ENCODE measurements at places on chromosomes 5 and 9.
A peak's percentile ranks its signal among the peaks of the same experiment; 100 is the strongest.

GRCh38 chr5:53362521-53362941, 117.9 kb upstream of the FST start:
- DNase-seq, result no peak

DNA sequence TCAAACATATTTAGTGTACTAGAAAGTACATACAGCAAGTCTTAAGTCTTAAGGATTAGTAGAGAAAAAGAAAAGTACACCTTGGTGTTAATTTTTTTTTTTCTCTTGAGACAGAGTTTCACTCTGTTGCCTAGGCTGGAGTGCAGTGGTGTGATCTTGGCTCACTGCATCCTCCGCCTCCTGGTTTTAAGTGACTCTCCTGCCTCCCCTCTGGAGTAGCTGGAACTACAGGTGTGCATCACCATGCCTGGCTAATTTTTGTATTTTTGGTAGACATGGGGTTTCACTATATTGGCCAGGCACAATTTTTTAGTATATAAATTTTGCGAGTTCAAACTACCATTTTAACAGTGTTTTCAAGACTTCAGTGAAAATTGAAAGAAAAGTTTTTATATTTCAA, 1941.1 kb upstream of the CDH6 start:
- DNase-seq, result no peak

DNA sequence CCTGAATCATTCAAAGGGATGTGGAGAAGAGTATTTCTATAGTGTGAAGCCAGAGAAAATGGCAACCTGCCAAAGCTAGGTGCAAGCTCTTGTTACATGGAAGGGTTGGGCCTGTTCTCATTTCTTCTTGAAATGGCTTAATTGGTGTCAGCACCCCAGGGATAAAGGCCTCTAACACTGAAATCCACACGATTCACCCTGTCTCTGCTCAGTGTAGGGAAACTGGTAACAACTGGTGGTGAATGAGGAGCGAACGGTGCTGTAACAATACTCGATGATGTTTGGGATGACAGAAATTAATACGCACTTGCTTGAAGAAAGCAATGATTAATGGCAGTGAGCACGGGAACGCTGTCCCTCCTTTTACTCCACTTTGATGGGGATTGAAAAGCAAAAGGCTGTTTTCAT, 16.2 kb downstream of the PBX3 start:
- DNase-seq, result no peak

DNA sequence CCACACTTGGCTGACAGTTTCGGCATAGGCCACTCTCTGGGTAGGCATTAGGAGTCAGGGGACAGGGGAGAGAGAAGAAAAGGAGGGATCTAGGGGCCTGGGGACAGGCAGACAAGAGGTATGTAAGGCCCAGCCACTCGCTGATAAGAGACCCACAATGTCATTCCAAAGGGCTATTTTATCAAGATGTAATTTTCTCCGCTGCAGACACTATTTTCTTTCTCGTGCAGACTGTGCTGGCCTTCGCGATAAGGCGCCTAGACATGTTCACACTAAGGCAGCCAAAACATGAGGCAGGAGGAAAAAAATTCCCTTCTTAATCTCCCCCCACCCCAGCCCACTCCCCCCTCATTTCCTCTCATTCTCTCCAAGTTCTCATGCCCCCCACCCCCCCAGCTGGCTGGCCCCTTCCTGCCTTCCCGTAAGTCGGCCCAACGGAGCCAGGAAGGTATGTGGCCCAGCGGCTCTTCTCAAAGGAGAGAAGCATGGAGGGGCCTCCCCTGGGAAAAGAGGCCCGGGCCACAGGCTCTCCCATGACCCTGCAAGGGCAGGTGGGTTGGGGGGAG, 44.9 kb upstream of the SYNPO start:
- DNase-seq, result no peak

DNA sequence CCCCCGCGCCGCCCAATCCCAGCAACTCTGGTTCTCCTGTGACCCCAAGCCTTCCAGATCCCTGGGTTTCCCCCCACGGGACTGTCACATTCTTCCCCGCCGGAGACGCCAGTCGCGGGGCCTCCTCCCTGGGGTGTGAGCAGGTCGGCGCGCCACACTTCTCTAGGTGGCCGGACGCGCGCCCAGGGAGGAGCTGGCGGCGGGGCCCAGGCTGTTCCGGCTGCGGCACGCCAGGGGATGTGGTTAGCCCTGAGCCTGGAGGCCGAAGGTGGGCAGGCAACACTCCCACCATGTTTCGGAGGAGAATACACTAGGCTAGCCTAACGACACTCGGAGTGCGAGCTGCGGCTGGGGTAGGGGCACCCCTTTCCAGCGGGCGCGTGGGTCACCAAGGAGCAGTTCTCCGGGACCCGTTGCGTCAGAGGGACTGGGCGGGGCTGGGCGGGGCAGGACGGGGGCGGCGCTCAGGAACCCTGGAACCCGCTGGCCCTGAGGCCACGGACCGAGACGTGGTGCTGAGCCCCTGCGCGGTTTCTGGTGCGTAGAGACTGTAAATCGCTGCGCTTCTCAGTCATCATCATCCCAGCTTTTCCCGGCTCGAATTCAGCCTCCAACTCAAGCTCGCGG, at the start of gene SLC27A6:
Gene SLC27A6, plus strand, starts transcription at position 478 of the 627 bp plus-strand sequence. CDS start 650 bp downstream, outside the sequence.
- no peak for DNase-seq

GRCh38 chr5:10577371-10578292, 13.8 kb downstream of the ANKRD33B start:
- DNase-seq, result no peak

DNA sequence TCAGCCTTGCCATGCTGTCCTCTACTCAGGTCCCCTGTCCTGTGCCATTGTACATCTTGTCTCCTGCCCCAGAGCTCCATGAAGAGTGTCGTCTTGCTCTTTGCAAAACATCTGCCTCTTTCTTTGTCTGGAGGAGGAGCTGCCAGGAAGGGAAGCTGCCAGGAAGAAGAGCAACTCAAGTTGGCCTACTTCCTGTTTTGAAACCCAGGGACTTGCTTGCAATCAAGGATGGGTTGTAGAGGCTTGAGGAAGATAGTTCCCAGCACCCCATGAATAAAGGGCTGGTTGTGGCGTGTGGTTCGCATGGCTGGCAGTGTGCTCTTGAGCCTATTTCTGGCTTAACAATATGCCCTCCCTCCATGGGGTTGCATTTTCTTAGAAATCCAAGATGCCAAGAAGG, 53.0 kb upstream of the CPEB4 start:
- DNase-seq, result no peak

GRCh38 chr9:3495855-3496254, 29.9 kb downstream of the RFX3 start:
- no peak for DNase-seq

- no peak for DNase-seq
These were observed 129.8 kb downstream of the MACROH2A1 start for GRCh38 chr5:135269199-135269598.

DNA sequence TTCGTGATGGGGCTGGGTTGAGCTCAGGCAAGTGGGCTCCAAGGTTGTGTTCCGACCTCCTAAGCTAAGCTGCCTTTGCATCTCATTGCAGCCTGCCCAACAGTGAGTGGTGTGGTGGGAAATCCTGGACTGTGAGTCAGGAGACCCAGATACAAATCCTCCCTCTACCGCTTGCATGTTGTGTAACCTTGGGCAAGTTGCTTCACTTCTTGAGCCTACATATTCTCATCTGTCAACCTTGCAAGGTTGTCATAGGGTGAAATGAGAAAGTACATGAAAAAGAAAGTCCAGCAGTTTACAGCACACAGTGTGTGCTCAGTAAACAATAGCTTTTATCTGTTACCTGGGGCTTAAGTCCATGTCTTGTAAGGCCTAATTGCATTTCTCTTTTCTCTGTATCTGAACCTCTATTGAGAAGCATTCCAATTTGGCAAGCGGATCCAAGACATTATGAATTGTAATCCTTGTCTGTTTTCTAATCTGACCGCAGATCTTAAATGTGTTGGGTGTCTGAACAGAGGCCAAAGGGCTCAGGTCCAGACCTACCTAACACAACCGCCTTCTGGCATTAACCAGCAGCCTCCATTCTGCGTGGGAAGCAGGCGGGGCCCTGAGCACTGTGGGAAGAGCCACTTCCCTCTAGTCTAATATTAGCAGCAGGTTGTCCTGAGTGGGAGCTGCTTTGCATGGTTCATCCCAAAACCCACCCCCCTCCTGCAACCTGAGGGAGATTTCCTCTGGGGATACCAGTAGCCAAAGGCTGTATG, 1.8 kb upstream of the GALNT12 start:
- DNase-seq, result no peak

GRCh38 chr9:137186385-137186784, 2.0 kb downstream of the ANAPC2 start:
- no peak for DNase-seq

- no peak for DNase-seq
These were observed 66.7 kb upstream of the CAST start for GRCh38 chr5:96595300-96596090.

DNA sequence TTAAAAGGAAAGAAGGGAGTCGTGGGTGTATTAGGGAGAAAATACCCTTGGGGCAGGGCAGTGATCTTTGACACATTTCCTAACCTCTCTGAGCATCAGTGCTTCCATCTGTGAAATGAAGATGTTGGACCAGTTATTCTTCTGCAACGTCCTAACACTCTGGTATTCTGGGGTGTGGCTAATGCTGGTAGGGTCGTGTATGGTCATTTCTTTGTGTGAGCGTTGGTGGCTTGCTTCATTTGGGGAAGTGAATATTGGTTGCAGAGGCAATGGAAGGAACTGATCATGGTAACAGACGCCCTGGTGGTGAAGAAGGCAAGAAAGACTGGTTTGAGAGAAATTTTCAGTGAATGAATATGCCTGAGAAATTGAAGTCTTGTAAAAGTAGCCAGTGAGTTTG, 67.9 kb upstream of the TTC23L start:
- no peak for DNase-seq

DNA sequence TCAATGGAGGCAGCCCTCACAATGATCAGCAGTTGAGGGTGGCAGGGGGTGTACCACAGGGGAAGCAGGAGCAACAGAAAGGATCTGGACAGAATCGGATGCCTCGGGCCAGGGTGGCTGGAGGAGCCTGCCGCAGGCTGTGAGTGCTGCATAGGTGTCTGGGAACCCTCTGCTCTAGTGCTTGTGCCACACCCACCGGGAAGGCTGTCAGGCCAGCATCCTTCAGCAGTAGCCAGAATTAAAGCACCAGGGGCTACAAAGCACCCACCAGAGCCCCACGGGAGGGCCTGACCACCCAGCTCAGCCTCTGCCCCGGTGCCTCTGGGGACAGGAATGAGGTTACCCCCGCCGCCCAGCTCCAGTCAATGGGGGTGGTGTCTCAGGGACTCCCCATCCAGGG, 49.0 kb downstream of the ARHGEF37 start:
- no peak for DNase-seq

GRCh38 chr5:161396171-161396570, 150.4 kb downstream of the GABRB2 start:
- DNase-seq, result no peak

- no peak for DNase-seq
These were observed 15.1 kb downstream of the FGF1 start for GRCh38 chr5:142670804-142671203.

DNA sequence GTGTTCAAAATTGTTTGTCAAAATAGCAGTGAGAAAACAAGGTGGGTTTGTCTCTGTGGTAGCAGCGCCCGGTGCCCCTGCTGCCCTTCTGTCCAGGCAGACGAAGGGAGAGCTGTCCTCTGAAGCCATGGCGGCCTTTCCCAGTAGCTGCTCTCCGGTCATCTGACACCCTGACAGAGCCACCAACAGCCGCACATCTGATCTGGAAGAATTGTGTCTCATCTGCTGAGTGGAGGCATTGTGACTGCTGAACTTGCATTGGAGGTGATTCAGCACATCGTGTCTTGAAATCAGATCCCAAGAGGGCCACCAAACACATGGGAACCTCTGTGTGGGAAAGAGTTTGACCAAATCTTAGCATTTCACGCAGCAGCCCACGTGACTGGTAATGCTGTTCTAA, 337.6 kb upstream of the IRX1 start:
- DNase-seq, result no peak

DNA sequence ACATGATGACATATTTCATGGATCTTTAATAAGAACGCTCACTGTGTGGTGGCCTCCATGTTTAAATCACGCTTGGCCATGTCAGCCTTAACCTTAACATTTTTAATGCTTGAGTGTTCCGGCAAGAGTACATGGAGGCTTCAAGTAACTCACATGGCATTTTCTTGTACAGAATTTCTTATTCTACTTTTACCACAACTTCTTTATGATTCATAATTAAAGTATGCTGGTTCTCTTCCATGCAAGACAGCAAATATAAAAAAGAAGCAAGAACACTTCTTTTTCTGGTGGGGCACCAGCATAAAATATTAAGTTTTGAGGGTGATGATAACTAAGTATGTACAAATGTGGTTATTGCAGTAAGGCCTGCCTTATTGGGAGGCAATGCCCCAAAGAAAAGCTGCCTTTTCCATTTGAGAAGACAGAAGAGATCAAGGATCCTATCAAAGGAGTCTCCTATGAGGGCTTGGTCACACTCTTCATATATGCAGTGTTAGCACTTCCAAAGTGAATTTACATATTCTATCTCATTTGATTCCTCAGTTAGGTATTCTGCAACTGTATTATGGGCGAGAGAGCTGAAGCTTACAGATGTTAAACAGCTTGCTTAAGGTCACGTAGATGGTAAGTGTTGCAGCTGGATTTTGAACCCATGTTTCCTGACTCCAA, 382.7 kb upstream of the MEF2C start:
- DNase-seq, result no peak

DNA sequence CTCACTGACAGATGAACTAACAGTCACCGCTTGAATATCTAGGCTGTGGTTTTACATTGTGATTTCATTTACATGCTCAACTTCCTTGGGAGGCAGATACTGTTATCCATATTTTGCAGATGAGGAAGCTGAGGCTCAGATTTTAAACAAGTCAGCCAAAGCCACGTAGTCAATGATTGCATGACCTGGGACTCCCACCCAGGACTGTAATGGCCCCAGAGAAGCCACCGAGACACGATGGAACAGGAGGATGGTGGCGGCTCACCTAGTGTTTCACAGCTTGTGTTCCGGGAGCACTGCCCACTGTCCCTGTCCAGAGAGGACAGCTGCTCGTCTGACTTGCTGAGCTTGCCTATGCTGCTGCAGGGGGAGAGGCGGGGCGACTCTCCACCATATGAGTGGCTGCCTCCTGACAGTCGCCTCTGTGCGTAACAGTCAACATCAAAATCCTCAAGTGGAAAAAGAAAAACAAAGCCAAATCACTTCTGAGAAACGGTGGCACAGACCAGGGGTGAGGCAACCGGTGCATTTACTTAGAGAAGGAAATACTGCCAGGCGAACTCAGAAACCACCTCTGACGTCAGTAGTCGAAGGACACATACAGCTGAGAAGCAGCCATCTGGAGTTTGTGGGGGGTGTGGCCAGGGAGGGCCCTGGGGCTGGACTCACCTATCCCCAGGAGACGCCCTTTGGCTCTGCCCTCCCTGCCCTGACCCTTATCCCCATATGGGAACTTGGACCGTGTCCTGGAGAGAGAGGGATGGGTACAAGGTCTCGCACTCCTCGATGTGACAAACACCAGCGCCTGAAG, 82.5 kb downstream of the PRRT1B start:
- DNase-seq, result peak; percentile 39

DNA sequence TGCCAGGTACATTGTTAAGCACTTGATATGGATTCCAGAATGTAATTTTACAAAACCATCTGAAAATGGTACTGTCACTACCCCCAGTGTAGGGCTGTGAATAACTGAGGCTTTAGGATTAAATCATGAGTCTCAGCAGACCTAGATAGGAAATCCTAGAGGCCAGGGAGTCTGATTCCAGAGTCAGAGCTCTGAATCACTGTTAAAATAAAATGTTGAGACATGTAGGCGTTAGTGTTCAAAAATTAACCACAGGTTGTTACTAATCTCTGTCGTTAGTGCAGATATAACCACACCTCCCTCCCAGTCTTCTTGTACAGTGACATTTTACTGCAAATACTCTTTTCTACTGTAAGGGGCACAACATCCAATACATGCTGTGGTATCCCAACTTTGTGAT, 1828.8 kb downstream of the MAT2B start:
- DNase-seq, result no peak

All from activated effector memory CD4-positive, alpha-beta T cell treated with Interleukin-2 at 50 U/mL for 16 hours (primary cell).